ENCODE measurements at places on chromosomes 16 and 17.

- no peak for DNase-seq
Observed at GRCh38 chr17:50056961-50057330, 1.0 kb downstream of the ITGA3 start.

DNA sequence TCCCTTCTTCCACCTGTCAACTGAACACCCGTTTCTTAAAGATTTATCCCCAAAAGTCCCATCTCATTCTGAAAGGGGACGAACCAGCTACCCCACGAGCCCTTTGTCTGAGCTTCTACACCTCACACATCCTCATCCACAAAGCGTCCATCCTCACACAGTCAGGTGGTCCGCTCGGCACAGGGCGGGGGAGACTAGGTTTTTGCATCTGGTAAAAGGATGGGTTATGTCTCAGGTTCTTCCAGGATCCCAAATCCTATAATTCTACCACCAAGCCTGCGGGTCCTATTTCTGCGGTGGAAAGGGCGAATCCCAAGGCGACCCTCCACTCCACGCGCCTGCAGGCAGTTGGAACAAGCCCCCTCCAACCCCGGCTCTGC is 458 bp downstream of the GFOD2 start:
- no peak for DNase-seq

- no peak for DNase-seq
Observed at GRCh38 chr16:87350681-87351319, 32.8 kb downstream of the FBXO31 start.

- DNase-seq = no peak
Observed at GRCh38 chr17:59149051-59149450, 5.9 kb downstream of the SKA2 start.

- no peak for DNase-seq
Observed at GRCh38 chr16:8682551-8683259, 8.3 kb downstream of the ABAT start.

DNA sequence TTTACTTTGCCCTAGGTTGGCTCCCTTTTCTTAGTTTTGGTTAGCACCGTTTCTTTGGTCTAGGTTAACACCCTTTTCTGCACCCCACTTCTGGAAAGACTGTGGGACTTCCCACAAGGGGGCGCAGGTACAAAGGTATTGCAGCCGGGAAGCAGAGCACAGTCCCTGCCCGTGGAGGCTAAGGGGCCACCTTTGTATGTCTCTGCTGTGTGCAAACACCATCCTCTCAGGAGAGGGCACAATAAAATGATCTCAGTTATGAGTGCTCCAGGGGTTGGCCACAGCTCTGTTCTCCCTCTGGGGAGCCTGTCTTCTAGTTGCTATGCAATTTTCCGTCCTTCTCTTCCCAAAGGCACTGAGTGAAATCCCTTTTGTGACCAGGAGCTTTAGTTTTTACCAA is 28.4 kb upstream of the TMC5 start:
- DNase-seq = peak; percentile 3

GRCh38 chr17:50072925-50073324 is 17.0 kb downstream of the ITGA3 start:
- no peak for DNase-seq

DNA sequence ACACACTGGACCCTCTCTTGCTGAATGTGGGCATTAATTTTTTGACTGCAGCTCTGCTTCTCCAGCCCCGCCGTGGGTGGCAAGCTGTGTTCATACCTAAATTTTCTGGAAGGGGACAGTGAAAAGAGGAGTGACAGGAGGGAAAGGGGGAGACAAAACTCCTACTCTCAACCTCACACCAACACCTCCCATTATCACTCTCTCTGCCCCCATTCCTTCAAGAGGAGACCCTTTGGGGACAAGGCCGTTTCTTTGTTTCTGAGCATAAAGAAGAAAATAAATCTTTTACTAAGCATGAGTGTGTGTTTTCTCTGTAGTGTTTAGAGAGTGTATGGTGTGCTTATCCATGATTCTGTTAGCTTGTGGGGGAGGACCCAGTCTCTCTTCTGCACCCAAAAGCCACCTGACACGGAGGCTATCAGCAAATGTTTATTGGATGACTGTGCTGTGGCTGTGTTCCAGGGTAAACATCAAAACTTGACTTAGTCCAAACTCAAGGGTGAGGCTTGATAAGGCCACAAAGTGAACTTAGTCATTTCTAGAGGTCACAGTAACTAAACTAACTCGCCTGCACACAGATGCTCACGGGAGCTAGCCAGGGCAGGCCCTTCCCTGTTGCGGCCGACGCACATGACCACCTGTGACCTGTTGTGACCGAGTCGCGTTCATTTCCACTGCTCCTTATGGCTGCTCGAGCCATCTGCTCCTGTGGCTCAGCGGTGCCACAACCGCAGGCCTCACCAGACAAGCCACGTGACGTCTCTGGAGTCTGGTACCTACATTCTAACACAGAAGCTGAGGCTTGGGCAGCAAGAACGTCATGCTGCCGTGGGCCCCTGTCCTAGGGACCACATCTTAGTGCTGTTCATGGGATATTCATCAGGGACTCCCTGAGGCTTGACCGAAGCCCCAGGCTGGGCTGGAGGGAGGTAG is 9.8 kb upstream of the MED11 start:
- DNase-seq = no peak

DNA sequence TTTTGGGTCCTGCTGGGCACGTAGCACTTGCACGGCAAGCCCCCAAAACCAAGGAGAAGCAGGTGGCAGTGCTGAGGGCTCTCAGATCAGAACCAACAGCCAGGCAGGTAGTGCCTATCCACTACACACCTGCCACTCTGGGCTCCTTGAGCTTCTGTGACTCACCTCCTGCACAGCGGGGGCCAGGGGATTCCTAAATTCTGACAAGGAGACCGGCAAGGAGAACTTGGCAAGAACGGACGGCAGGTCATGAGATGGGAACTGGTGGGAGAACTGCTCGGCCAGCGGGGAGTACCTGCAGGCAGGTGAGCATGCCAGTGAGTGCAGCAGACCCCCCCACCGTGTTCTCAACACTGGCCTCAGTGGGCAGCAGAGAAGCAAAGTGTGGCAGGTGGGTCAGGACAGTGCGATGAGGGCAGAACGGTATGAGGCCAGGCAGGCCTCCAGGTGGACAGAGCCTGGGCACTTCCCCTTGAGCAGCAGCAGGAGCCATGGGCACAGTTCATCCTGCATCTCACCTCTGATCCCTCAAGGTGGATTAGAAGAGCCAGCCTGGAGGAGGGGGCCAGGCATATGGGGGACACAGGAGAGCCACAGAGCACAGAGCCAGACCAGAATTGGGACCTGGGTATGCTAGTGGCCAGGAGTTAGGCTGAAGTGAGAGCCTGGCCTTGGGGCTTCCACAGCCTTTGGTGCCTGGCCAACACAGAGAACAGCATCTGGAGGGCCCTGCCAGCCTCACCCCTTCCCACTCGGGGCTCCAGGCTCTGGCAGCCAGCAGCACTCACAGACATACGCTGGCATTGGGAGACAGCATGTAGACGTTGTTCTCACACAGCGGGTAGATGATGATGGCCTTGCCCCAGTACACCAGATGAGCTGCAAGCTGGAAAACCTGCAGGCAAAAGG is 14.7 kb downstream of the MPG start:
- DNase-seq = no peak

DNA sequence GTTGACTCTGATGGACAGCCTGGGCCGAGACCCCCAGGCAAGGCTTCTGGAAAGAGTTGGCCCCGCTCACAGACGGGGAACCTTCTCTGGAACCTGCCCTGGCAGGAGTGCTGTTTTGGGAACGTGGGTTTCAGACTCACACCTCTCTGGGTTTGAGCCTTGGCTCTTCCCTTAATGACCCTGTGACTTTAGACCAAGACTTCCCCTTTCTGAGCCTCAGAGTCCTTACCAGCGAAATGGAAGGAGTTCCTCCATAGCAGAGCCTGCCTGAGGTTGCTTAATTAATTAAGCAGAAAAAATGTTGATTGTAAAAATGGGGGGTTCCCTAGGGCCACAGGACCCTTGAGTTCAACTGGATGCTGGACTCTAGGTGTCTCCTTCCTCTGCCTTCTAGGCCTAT is 408.2 kb downstream of the SEC14L1 start:
- DNase-seq = no peak

All from activated T-cell treated with anti-CD3 and anti-CD28 coated beads for 4 hours (primary cell).